ENCODE measurements at places on chromosomes 1 and 21.

DNA sequence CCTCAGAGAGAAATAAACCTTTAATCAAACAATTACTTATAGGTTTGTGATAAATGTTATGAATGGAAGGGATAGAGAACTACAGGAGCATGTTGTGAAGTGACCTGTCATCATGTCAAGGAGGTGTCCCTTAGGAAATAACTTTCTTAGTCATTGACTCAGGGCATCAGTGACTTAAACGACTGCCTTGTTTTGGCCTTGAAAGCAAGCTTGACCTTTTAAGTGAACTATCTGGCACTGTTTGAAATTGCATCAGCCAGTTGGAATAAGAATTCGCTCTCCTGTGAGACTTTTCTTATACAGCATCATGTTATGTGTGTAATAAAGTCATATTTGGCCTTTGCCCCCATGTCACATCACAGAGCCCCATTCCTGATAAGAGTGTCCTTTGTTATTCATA, 30.9 kb downstream of the LRRC8B start:
- no peak for DNase-seq

DNA sequence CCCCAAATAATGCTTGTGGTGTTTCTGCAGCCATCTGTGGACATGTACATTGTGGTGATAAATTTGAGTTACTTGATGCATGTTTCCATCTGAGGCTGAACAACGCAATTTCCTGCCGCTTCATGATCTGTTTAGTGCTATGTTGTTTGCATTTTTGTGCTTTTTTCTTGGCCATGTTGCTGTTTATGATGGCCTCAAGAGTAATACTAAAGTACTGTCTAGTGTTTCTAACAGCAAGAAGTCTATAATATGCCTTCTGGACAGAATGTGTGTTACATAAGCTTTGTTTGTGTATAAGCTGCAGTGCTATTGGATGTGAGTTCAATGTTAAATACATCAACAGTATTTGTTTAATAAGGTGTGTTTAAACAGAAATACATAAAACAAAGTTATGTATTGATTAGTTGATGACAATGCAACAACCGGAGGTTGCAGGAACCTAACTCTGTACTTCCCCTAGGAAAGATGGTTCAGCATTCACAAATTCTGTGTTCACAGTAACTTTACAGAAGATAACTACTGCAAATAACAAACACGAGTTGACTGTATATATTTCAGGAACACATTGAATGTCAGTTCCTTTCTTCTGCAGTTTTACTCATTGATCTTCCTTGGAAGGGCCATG, 114.8 kb upstream of the USP24 start:
- DNase-seq: no peak

DNA sequence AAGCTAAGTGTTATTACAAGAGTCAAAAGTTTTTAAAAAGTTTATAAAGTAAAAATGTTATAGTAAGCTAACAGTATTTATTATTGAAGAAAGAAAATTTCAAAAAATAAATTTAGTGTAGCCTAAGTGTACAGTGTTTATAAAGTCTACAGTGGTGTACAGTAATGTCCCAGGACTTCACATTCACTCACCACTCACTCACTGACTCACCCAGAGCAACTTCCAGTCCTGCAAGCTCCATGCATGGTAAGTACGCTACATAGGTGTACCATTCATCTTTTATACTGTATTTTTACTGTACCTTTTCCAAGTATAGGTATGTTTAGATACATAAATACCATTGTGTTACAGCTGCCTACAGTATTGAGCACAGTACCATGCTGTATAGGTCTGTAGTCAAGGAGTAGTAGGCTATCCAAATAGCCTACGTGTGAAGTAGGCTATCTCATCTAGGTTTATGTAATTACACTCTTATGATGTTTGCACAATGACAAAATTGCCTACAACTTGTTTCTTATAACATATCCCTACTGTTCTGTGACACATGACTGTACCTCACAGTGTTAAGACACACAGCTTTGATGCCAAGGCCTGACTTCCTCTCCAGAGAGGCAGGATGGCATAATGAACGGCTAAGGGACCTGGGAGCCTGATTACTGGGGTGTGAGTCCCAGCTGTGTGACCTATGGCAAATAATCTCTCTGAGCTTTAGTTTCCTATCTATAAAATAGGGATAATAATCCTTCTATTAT, 12.7 kb downstream of the DHCR24 start:
- DNase-seq: no peak

DNA sequence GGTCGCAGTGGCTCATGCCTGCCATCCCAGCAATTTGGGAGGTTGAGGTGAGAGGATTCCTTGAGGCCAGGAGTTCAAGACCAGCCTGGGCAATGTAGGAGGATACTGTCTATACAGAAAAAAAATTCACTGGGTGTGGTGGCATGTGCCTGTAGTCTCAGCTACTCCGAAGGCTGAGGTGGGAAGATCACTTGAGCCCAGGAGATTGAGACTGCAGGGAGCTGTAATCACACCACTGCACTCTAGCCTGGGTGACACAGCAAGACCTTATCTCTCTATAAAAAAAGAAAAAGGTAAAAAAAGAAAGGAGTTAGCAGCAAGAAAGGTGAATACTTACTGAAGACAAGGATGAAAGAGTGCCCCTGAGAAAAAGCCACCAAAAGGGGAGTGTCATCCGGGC, 23.7 kb upstream of the BCL10 start:
- no peak for DNase-seq

GRCh38 chr1:183817576-183818288, 12.8 kb downstream of the RGL1 start:
- DNase-seq: no peak

- no peak for DNase-seq
Observed at GRCh38 chr1:245645406-245645805, 490.6 kb downstream of the KIF26B start.

DNA sequence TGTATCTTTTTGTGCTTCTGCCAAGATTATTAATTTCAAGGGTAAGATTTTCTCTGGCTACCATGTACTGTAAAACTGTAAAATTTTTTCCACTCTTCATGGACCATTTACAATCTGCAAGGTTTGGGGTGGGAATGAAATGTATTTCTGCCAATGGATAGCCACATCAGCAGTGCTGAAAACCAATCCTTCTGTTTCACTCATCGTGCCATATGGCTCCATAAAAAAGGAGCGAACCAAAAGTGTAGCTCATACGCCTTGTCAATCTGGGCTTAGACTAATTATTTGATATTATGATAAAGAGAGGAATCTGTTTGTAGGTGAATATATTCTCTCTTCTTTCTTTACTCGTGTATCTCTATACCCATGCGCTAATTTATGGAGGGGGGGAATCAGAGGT, 3.0 kb upstream of the SLC44A5 start:
- no peak for DNase-seq

GRCh38 chr1:42910985-42911384, 47.7 kb downstream of the SLC2A1 start:
- no peak for DNase-seq

GRCh38 chr1:100313382-100313781, 38.9 kb upstream of the CDC14A start:
- DNase-seq: no peak

- peak; percentile 87 for DNase-seq
Observed at GRCh38 chr1:35641233-35641866, at the start of gene PSMB2. Gene PSMB2, minus strand, starts transcription at chr1:35641526. Its CDS starts 94 bp downstream, at chr1:35641432.

- peak; percentile 38 for DNase-seq
Observed at GRCh38 chr1:217272385-217272784, 358.5 kb downstream of the GPATCH2 start.

- no peak for DNase-seq
Observed at GRCh38 chr1:94522304-94522703, 19.3 kb downstream of the F3 start.

GRCh38 chr1:62597281-62597680, at the start of gene ANGPTL3:
Gene ANGPTL3, plus strand, starts transcription at chr1:62597520. Its CDS starts 47 bp downstream, at chr1:62597567.
- no peak for DNase-seq

DNA sequence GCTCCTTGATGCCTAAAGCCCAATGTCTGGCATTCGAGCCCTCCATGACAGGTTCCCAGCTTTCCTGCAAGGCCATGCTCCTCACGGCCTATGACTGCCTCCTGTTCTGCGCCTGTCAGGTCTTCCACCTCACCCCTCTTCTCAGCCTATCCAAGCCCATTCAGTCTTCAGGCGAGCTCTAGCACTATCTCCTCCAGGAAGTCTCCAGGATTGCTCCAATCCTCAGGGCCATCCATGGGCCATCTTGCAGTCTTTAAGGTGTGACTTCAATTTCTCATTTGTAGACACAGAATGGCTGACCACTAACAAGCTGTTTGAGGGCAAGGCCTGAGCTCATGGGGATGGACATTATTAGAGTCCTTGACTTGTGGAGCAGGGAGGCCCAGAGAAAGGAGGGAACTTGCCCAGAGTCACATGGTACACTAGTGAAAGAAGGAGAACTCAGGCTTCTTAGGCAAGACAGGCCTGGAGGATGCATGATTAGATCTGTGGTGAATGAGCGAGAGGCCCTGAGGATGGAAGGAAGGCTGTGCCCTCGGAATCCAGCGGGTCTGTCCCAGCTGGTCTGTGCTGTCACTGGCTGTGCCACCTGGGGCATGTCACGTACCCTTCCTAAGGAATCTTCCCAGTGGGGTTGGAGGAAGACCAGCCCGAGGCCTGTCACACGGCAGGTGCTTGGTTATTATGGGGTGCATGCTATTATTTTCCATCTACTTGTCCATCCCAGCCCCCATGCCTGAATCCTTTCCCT, 1.2 kb upstream of the ACOT11 start:
- DNase-seq: no peak

- no peak for DNase-seq
Observed at GRCh38 chr1:26752519-26752918, 35.2 kb upstream of the PIGV start.

DNA sequence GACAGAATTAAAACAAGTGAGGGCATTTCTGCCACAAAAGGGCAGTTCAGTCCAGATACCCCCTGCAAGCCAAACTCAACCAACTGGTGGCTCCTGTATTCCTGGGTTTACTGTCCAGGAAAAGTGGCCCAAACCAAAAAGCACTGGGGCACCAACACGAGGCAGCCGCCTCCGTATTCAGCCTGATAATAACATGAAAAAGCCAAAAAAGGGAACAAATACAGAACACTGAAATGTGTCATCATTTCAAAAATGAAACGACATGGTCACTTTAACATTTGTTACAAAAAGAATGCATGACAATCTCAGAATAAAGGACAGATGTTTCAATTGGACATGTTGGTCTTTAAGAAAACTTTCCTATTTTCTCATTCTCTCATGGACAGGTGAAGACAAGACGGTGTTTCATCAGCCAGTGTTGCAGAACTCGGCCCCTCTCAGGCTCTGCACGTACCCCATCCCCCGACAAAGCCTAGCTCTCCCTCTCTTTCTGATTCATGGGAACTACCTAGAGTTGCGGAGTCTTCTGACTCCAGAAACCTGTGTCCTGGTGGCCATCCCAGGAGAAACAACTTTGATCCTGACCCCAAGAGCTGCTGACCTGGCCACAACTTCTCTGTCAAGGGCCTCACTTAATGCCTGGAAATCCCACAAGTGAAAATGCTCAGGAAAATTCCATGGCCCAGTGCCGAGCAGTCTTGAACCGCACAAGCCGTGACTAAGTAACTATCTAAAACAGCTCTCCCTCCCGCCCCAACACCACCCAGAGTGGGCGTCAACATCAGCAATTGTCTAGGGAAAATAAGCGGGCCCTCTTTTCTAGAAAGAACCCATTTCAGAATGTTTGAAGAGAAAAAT, 27.1 kb downstream of the ZBTB17 start:
- peak; percentile 82 for DNase-seq

- DNase-seq: no peak
Observed at GRCh38 chr1:62433861-62434617, 2.8 kb upstream of the USP1 start.

GRCh38 chr1:22295856-22296255, 153.0 kb upstream of the WNT4 start:
- no peak for DNase-seq

DNA sequence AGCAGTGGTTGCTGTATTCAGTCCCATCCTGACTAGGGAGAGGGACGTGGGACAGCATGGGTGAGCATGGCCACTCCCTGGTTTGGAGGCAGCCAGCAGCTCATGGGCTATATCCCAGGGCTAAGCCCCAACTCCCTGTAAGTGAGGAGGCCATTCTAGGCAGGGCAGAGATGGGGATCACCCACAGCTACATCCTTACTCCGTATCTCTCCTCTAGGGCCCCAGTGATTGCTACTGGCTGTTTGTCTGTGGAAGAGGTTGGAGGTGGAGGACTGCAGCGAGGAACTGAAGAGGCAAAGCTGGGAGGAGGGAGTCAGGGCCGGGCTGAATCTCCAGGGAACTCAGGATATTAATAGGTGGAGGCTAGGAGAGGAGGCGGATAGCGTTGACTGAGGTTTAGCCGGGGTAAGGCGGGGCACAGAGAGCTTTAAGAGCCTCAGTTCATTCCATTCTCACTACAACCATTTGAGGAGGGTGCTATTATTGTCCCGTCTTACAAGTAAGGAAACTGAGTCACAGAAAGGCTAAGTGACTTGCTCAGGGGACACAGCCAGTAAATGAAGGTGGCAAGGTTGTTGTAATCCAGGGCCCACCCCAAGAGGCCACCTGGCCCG, 6.8 kb downstream of the OLIG2 start:
- no peak for DNase-seq

DNA sequence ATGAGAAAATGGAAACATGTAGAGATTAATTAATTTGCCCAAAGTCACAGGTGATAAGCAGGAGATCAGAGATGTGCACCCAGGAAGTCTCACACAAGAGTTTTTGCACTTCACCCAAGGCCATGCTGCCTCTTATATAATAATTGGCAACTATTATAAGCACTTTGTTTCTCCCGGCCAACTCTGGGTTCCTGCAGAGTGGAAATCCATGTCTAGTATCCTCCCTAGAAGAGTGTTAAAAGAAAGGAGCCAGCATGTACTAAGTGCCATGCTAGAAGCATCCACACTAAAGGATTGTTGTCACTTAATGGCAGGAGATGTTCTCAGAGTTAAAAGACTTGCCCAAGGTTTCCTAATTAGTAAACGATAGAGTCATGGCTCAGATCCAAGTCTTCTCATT, 470.3 kb downstream of the OMA1 start:
- DNase-seq: no peak

- peak; percentile 62 for DNase-seq
Observed at GRCh38 chr1:94734963-94735901, 84.9 kb upstream of the SLC44A3 start.

GRCh38 chr1:160416369-160416768, 16.0 kb downstream of the VANGL2 start:
- DNase-seq: no peak

DNA sequence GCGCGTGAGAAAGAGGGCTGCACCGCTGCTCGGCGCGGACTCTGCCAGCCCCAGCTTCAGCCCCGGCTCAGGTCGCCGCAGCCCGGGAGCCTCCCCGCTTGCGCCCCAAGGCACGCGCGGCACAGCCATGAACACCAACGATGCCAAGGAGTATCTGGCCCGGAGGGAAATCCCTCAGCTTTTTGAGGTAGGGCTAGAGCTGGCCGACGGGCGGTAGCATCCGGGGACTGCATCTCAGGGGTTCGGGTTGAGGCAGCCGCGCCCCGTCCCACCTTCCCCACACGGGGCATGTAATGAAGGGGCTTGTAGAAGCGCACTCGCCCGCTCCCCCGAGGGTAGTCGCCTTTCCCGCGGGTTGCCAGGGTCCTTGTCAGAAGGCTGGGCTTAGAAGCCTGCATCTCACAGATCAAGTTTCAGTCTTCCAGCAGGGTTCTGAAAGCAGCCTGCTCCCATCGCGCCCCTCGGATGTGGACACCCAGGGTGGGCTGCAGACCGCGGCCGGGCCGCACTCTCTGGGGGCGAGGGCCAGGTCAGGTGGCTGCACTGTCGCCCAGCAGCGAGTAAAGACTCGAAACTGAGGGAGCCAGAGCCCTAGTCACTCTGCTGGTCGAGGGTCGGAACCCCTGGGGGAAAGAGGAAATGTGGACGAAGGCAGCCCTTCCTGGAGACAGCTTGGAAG, 507 bp downstream of the AK5 start:
- no peak for DNase-seq
